NCI-H446 (cell line): ENCODE measurements at places on chromosomes 12 and 14.

DNA sequence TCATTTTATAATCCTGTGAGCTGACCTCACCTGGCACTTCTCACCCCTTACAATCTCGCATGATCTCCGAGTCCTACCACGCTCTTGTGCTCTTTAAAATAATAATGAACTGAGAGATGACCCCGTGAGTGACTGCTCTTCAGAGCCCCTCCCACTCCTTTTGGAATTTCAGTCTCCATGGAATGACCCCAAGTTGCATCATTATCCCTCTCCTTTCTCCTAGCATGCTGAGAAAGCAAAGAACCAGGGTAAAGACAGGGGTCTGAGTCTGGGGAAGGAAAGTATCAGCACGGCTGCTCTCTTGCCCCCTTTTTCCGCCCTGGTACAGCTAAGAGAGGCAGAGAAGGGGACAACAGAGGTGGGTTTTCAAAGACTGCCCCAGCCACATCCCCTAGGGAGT is 178.3 kb upstream of the PLEKHA5 start:
- DNase-seq, result no peak

- DNase-seq, result peak; percentile 24
These were observed 132.2 kb downstream of the ANO4 start for GRCh38 chr12:100926669-100927248.

DNA sequence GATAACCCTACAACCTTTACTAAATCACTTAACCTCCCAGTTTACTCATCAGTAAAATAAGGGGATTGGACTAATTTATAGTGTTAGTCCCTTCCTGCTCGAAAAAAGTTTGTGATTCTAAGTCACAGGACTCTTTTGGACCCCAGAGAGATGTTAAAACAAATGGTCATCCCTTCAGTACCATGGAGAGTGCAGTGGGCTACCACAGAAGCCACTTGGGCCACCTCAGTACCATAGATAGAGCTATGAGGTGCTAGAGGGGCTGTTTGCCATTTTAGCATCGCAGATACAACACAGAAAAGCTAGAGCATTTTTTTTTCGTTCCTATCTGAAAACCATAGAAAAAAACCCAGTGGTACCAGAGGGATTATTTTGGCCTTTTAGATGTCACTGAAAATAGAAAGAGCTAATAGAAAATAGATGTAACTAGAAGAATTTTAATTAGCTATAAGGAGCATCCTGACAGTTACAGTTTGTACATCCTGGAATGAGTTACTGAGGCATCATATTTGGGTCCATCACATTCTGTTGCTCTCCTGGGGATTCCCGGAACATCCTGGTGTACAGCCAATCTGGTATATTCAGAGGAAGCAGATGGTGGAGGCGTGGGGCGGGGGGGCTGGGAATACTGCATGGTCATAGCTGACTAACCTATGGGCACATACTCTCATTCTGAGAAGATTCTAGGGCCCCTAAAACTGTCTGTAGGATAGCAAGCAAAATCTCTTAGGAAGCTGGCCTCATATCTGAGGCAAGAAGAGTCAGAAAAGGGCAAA is 2.8 kb downstream of the ZNF219 start:
- DNase-seq, result peak; percentile 85

DNA sequence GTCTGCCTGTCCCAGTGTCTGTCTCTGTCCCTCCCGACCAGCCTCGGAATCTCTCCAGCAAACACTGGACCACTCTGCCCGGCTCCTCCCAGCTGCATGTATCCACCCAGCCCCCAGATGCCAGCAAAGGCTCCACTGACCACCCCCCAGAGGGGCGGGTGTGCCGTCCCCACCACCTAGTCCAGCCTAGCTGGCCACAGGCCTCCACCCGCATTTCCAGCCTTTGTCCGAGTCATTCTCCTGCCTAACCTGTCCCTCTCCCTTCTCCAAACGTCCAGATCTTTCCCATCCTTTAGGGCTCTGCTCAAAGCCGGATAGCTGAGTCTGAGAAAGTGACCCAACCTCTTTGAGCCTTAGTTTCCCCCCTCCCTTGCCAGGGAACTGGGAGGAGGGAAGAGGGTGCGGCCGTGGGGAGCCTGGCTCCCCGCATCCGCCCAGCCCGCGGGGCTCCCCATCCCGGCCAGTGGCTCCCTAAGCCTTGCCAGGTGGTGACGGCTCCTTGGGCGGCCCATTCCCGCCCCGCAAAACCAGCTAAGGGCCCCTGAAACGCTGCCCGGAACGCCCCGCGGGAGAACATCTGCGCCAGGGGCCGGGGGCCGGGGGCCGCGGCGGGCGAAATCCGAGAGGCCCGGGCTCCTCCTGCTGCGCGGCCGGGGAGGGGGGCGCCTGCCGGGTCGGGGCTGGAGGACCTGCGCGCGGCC is 34.6 kb upstream of the ANKRD9 start:
- DNase-seq, result no peak

DNA sequence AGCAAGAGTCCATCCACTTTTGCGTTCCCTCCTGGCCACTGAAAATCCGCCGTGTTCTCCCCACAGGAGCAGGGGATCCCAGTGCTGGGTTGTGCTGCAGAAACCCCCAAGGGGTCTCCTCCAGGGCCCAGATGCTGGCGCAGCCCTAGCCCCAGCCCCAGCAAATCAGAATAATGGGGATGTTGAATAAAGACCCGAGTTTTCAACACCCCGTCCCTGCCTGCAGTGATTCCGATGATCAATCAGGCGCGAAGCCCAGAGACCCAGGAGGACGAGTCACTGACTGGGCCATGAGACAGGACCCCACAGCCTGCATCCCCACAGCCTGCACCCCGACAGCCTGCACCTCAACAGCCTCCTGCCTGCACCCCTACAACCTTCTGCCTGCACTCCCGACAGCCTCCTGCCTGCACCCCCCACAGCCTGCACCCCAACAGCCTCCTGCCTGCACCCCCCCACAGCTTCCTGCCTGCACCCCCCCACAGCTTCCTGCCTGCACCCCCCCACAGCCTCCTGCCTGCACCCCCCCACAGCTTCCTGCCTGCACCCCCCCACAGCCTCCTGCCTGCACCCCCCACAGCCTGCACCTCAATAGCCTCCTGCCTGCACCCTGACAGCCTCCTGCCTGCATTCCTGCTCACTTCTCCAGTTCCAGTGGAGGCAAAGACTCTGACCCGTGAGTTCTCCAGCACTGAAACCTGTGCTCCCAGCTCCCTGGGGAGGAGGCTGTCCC is 37.2 kb downstream of the TNFAIP2 start:
- DNase-seq, result no peak

DNA sequence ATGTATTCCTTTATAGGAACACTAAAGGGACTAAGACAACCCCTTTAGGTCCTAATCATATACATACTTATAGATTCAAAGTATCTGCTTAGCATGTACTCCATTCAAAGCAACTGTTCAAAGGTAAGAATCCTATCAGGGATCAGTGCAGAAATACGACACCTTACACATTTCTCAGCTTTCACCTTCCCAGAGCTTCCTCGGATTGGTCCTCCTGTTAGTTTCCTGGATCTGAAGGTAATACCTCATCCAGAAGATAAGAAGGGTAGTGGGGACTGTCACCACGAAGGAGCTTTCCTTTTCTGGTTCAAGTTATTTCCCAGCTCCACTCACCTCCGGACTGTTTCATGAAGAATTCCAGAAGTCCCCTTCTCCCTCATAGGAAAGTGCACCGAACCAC is 38.0 kb downstream of the RCOR1 start:
- DNase-seq, result no peak

- DNase-seq, result no peak
These were observed 594 bp upstream of the VCPKMT start for GRCh38 chr14:50116966-50117365.

- DNase-seq, result no peak
These were observed 499.2 kb upstream of the ATP2B1 start for GRCh38 chr12:90207799-90208198.

DNA sequence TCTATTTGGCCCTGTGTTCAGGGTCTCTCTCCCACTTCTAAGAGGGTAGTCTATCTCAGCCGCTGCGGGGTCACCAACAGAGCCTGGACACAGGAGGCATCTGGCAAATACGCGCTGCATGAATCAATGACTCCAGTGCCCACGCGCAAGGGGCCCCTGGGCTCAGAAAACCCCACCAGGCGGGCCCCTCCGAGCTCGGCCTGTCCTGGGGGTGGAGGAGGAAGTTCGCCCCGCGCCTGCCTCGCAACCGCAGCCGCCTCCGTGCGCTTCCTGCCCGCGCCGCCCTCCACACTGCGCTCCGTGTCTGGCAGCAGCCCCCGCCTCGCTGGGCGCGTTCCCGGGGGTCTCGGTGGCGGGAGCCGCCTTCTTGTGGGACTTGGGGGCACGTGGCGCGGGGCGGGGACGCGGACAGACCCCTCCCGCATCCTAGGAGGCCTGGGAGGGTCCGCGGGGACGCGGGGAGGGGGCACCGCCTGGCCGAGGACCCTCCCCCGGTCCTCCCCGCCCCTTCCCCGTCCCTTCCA is 811 bp upstream of the FBRSL1 start:
- DNase-seq, result no peak

- DNase-seq, result no peak
These were observed 24.9 kb downstream of the RIN3 start for GRCh38 chr14:92538412-92538985.

- no peak for DNase-seq
These were observed 124.2 kb downstream of the DENND5B start for GRCh38 chr12:31466768-31467167.

DNA sequence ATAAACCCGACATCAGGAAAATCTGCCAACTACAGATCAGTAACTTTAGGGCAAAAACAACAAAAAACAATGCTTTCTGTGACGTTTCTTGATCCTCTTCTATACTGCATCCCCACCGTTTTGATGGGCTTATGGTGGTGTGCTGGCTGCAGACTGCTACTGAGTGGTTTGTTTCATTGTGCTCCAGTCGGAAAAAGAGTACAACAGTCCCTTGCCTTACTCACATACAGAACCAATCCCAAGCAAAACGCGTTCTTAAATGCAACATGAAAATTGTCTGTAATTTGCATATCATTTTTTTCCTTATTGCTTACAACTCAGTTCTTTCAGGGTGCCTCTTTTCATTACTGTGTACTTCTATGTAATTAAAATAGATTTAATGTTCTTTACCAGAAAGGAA is 2.3 kb downstream of the ETV6 start:
- no peak for DNase-seq

- DNase-seq, result no peak
These were observed 120.8 kb upstream of the DIO3 start for GRCh38 chr14:101440496-101440895.

GRCh38 chr12:49451468-49452259 is 84.4 kb downstream of the SPATS2 start:
- DNase-seq, result no peak

DNA sequence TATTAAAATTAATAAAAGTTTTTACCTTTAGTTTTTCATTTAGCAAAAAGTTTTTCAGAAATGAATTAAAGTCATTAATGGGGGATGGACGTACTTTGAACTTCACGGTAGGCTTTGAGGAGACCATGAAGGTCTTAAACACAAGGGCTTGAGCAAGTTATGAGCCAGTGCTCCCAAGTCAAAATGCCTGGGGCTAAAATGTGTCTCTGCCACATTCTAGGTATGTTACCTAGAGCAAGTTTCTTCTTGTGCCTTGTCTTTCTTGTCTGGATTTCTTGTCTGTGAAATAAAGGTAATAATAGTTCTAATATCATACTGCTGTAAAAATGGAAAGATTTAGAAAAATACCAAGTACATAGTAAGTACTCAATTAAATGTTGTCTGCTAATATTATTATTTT is 132.7 kb upstream of the USP15 start:
- DNase-seq, result no peak

GRCh38 chr14:99374964-99375363 is 103.0 kb upstream of the BCL11B start:
- no peak for DNase-seq

DNA sequence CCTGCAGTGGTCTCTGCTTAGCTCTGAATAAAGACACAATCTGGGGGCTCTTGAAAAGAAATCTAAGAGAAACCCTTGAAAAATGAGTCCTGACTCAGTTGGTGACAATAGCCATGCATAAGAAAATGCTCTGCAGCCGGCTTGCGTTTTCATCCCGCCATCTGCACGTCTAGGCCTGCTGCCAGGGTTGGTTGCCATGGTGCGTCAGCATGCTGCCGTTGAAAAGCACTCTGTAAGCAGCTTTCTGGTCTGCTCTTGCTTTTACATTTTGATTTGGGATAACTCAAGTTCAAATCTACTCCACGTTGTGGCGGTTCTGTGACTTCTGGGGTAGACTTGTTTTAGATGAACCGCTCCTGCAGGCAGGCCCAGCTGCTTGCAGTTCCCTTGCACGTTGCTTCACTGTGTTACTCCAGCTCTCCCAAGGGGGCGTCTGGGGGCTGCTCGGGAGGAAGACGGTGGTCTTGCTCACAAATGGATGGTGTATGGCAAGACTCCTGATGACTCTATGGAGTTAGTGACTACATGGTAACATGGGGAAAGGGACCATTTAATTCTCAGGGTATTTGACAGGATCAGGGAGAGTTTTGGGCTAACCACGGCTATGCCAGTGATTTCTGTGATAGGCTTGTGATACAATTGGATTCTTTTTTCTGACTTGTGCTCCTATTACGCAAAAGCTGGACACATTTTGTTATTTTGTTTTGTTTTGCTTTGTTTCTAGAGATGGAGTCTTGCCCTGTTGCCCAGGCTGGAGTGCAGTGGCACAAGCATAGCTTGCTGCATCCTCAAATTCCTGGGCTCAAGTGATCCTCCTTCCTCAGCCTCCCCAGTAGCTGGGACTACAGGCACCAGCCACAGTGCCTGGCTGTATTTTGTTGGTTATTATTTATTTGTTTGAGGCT is 15.8 kb downstream of the WNT5B start:
- peak; percentile 86 for DNase-seq

DNA sequence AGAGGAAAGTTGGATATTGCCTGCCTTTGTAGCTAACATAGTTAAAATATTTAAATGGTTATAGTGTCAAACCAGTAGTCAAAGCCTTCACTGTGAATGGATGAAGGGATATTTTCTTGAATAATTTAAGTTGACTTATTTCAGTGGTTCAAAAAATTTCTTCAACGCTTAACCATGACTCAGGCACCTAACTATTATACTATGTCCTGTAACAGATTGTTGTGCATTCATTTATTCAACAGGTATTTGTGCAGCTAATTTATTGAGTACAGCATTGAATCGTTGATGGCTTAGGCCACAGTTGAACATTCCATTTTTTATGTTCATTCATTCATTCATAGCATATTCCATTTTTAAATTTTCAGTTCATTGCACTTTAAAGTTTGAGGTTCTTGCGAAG is 9.2 kb downstream of the HIF1A start:
- no peak for DNase-seq

- no peak for DNase-seq
These were observed 359.4 kb upstream of the FOXG1 start for GRCh38 chr14:28407031-28407825.

DNA sequence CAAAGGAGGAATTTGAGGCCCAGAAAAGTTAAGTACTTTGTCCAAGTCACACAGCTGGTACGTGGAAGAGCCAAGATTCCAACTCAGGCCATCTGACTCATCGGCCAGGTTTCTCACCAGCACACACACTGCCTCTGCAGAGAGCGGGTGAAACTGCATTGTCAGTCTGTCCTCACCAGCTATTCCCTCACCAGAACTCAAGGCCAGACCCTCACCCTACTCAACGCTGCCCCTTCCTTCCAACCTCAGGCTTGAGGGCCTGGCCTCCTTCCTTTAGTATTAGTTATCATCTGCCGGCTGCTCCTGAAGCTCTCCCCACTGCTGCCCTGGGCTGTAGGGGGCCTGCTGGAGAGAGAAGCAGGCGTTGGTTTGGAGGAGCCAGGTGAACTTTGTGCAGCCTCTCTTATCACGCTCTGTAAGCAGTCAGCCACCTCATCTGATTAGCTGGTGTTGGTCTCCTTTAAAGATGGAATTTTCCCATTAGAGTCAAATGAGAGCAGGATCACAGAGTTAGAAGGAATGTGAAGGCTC is 16.6 kb upstream of the PLEK2 start:
- DNase-seq, result no peak
